ENCODE measurements at places on chromosomes 6 and 20.
A peak's percentile ranks its signal among the peaks of the same experiment; 100 is the strongest.

GRCh38 chr6:76790045-76790796 is 673.1 kb downstream of the HTR1B start:
- no peak for DNase-seq

GRCh38 chr6:78810146-78810545 is 57.2 kb upstream of the IRAK1BP1 start:
- DNase-seq = no peak

- DNase-seq = no peak
Measured at GRCh38 chr6:132763269-132763668, 5.6 kb upstream of the VNN2 start.

- DNase-seq = no peak
Measured at GRCh38 chr6:25895771-25896170, 21.7 kb upstream of the SLC17A3 start.

GRCh38 chr6:23349521-23350147 is 776.4 kb upstream of the NRSN1 start:
- no peak for DNase-seq

DNA sequence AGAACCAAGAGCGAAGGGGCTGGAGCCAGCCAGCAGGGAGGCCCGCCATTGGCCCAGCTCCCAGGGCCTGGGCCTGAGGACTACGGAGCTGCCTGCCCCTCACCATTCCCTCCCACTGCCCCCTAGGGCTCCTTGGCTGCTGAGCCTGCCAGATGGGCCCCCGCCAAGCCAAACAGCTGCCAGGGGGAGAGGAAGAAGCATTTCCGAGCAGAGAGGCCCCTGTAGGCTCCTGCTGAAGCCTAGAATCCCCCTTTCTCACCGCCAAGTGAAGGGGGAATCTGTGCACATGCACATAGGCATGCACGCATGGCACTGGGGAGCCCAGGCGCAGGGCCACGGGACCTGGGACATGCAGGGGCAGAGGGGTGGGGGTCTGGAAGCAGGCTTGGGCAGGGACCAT is 28.5 kb upstream of the MRPS18A start:
- no peak for DNase-seq

DNA sequence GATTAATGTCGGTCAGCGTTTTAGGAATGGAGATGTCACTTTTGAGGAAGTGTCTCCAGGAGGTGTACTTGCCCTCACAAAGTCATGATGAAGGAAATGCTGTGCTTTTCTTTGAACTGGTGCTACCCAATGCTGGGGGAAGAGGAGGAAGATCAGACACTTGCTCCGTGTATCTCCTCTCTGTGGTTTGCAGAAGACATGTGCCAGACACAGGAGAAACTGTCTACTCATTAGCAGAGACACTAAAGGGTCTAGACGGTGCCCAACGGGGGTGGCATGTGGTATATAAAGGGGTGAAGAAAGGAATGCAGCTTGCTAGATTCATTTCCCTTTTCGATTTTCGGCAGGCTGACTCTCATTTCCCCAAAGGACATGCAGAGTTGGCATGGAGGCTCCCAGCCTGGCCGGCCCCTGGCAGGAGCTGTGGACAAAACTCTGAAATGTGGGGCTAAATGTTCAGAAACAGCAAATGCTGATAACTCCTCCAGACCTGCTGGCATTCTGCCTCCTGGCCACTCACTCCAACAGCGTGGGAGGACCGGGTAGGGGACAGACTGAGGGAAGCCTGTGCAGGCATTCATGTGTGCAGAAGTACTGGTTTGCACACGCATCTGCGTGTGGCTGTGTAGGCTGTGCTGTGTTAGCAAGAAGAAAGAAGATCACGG is 59.6 kb upstream of the QKI start:
- no peak for DNase-seq

- no peak for DNase-seq
Measured at GRCh38 chr20:23528867-23529431, 38.0 kb downstream of the CST8 start.

- DNase-seq = peak; percentile 90
Measured at GRCh38 chr6:28141500-28142329, at the start of gene ZKSCAN8. ZKSCAN8 (plus strand) TSS chr6:28141883; CDS start chr6:28148408, 6,525 bp downstream.

- DNase-seq = no peak
Measured at GRCh38 chr20:39574061-39574460, 611.9 kb downstream of the DHX35 start.

DNA sequence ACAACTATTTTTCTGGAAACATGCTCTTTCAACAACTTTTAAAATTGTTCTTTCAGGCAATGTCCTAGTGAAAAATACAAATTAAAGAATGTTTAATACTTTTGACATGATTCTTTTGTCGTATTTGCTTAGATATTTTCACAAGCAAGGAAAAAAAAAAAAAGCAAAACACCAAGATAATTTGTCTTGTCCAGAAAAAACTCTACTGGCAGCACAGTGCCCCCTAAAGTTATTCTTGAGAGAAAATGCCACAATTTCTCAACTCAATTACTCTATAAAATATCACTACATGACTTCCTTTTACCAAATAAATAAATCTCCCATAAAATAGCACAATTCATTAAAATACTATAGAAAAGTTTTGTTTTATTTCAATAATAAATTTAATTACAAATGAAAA is 652.5 kb upstream of the EPHA7 start:
- DNase-seq = no peak

DNA sequence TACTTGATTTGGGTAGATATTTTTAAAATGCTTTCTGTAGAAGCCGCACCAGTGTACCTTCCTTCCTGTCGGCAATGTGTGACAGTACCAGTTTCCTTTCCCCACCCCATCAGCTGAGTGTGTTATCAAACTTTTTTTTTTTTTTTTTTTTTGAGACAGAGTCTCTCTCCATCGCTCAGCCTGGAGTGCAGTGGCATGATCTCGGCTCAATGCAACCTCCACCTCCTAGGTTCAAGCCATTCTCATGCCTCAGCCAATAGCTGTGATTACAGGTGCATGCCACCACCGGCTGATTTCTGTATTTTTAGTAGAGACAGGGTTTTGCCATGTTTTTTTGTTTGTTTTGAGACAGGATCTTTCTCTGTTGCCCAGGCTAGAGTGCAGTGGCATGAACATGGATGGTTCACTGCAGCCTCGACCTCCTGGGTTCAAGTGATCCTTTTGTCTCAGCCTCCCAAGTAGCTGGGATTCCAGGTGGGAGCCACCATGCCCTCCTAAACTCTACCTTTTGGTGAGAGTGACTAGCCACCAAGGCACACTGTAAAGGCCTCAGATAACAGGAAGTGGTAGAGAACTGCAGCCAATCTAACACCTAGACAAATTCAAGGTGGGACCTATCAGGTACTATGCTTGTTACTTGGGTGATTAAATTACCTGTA is 26.5 kb upstream of the ZBTB22 start:
- DNase-seq = peak; percentile 17

- DNase-seq = no peak
Measured at GRCh38 chr6:37488476-37488875, 11.2 kb downstream of the CCDC167 start.

DNA sequence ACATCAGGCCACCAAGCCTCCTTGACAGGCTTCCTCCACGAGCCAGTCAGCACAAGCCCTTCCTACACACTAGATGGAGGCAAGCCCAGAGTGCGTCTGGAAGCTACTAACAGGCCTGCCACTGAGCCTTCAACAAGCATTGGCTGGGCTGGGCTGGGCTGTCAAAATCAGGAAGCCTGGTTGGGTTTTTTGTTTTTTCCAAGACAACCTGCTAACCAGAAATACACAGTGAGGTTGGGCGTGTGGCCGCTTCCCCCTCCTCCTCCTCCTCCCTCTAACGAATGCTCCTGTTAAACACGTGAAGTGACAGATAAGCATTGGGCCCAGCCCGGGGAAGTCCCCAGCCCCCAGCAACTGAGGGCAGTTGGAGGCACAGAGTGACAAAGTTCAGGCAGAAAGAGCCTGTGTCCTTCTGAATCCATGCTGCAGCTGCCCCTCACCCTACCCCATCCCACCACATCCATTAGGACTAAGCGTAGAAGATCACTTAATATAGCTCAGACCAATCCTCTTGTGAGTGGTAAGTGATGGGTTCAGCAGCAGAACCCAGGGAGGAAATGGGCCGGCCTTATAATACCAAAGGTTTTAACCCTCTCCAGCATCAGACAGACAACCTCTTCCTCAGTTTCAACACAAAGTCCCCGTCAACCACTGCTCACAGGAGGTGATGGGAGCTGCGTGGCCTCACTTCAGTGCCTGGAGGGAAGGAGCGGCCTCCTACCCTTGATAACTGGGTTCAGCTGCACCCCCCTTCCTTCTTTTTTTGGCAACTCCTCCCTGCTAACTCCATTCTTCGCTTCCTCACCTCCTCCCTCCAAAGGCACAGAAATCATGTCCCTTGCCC is 1.1 kb downstream of the NFATC2 start:
- DNase-seq = peak; percentile 93

DNA sequence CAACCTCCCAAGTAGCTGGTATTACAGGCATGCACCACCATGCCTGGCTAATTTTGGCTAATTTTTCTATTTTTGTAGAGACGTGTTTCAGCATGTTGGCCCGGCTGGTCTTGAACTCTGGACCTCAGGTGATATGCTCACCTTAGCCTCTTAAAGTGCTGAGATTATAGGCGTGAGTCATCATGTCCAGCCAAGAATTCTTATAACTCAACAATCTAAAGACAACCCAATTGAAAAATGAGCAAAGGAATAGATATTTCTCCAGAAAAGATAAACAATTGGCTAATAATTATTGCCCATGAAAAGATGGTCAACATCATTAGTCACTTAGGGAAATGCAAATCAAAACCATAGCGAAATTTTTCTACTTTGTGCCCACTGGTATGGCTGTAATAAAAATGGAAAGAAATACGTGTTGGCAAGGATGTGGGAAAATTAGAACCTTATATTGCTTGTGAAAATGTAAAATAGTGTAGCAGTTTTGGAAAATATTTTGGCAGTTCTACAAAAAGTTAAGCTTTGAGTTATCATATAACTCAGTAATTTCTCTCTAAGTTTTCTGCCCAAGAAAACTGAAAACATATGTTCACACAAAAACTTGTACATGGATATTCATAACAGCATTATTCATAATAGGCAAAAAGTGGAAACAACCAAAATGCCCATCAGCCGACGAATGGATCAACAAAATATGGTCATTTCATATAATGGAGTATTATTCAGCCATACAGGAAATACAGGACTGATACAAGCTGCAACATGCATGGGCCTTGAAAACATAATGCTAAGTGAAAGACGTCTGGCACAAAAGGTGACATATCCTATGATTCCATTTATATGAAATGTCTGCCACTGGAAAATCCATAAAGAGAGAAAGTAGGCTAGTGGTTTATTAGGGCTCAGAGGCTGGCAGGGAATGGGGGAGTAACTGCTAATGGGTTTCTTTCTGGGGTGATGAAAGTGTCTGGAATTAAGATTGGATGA is 87.8 kb downstream of the UTRN start:
- no peak for DNase-seq

DNA sequence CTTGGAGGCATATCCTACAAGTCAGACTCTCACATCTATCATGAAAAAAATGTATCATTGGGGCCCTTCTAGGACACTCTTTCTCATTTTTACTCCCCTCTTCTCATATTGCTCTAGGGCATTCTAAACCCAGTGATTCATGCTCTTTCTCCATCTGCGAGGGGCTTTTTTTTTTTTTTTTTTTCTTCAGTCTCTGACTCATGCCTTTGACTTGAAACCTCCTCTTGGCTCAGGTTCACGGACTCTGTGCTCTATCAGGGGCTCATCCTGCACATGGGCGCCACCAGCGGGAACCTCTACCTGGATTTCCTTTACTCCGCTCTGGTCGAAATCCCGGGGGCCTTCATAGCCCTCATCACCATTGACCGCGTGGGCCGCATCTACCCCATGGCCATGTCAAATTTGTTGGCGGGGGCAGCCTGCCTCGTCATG is 17.8 kb downstream of the SLC22A1 start:
- DNase-seq = no peak
